ENCODE measurements at places on chromosomes 2 and 18. TPM values are rescaled to one million over a fixed set of nuclear protein-coding genes. Genes with fewer than 3 reads are reported as not detected.

Gene SERPINB2
- total RNA-seq = 16.2 TPM

GRCh38 chr2:241273210-241274020, 42.1 kb downstream of the HDLBP start:
- DNase-seq = no peak

DNA sequence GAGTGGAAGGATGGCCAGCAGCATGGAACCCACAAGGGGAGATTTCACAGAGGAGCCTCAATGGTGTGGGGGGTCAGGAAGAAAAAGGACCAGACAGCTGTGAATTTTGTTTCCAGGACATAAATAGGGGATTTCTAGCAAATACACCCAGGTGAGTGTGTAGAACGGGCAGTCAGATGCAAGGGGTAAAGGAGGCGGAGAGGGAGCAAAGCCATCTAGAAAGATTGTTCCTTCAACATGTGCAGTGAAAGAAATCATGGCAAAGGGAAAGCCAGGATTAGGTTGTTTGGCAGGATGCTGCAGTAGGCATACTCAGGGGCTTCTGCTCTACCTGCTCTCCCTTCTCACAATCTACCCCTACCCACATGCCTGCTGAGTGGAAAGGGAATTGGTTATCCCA, 119.4 kb upstream of the EPC2 start:
- no peak for DNase-seq

- DNase-seq = no peak
Measured at GRCh38 chr18:22167471-22168241, 1.7 kb upstream of the GATA6 start.

- no peak for DNase-seq
Measured at GRCh38 chr18:68969027-68969426, 171.1 kb downstream of the CCDC102B start.

DNA sequence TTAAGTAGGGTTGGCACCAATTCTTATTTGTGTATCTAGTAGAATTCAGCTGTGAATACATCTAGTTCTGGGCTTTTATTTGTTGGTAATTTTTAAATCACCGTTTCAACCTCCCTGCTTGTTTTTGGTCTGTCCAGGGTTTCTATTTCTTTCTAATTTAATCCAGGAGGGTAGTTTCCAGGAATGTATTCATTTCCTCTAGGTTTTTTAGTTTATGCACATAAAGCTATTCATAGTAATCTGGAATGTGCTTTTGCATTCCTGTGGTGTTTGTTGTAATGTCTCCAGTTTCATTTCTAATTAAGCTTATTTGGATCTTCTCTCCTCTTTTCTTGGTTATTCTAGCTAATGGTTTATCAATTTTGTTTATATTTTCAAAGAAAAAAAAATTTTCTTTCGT, 1361.8 kb upstream of the DDX18 start:
- no peak for DNase-seq

GRCh38 chr18:7830468-7830867, 263.4 kb downstream of the PTPRM start:
- no peak for DNase-seq

DNA sequence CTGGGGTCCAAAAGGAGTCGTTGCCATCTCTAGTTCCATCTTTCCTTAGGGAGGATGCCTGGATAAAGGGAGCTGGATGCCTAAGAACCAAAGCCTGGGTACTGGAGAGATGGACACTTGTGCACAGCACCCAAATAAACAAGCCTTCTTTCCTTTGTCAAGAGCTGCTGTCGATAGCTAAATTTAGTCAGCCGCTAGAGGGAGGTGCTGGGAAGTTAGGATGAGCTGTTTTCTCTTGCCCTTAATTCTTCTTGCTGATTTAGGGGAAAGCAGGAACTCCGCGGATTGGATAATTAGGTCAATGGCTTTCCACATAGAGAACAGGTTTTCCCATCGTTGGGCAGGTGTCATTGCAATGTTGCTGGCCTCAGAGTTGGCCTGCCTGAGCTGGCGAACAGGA, 30.9 kb upstream of the SERPINB12 start:
- no peak for DNase-seq

DNA sequence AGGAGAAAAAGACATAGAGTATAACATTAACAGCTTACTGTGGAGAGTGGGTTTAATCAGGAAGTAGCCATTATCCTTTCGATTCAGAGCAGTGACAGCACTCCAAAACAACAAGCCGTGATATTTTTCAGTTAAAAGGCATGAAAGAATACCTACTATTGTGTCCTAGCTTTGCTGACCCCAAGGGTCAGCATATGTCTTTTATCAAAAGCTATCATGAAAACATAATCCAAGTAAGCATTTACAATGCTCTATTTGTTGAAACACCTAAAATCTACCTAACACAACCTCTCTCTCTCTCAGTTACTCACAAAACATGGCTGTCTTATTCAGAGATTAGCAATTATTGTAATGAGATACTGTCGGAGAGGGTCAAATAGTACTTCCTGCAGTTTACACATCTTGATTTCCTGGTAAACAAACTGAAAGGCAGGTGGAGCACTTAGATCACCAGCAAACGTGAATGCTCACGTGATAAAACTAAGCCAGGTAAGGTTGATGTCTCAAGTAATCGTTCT, 100.0 kb downstream of the BAZ2B start:
- DNase-seq = no peak

Gene LYG1
- 0.80 TPM for total RNA-seq

Gene SRD5A2
- total RNA-seq = 0.33 TPM

Gene RAB6C
- 1.6 TPM for total RNA-seq

- DNase-seq = no peak
Measured at GRCh38 chr2:194289712-194290346, 1367.2 kb upstream of the SLC39A10 start.

- DNase-seq = no peak
Measured at GRCh38 chr2:72183016-72183415, 35.4 kb upstream of the CYP26B1 start.
